ENCODE measurements at places on chromosomes 2 and 18.

GRCh38 chr2:236178890-236179235 is 10.7 kb upstream of the GBX2 start:
- no peak for DNase-seq

DNA sequence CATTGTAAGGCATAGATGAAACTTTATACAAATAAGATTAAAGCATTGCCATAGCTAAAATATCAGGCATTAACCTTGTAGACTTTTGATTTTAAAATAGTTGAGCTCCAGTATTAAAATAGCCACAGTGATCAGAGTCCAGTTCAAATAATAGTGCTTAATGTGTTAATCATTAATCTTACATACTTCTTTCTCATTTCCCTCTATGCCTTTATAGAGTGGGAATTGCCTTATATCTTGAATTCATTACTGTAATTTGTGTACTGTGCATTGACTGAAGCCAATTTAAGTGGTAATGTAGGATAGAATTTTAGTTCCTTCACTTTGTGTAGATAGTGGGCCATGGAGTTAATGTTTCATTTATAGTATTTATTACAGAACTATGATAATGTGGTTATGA is 549.2 kb upstream of the VWC2L start:
- DNase-seq = no peak

DNA sequence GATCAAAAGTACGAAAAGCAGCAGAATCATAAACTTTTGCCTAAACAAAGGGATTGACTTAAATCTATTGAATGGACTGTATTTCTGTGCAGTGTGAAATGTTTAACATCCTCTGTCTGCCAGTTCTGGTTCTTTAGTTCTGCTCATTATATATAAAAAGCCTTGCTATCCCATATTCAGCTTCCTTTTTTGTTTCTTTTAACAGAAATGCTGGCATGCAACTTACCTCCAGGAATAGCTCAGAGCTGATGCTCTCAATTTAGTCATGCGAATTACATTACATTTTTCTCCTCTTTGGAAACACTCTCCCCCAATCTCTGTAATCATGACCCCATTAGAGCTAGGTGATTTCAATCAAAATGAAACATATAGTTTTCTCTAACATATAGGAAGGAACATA is 73.6 kb downstream of the SPHKAP start:
- DNase-seq = no peak

- no peak for DNase-seq
Measured at GRCh38 chr2:98846041-98846440, 90.0 kb downstream of the CRACDL start.

DNA sequence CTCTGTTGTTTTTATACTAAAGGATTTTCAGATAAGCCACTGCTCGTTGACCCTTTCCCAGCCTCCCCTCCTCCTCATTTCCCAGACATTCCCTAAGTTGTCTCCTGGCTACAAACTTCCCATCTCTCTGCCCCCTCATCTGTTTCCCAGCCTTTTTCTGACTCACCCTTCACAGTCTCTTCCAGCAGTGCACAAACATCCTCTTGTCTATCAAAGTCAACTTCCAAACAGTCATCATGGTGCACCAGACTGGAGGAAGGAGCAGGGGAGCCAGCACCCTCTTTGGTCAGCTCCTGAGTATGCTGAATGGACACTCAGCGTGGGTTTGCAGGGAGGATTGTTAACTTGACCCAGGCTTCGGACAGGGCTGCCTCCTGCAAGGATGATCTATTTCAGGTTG is 26.6 kb upstream of the SPRED2 start:
- DNase-seq = no peak

DNA sequence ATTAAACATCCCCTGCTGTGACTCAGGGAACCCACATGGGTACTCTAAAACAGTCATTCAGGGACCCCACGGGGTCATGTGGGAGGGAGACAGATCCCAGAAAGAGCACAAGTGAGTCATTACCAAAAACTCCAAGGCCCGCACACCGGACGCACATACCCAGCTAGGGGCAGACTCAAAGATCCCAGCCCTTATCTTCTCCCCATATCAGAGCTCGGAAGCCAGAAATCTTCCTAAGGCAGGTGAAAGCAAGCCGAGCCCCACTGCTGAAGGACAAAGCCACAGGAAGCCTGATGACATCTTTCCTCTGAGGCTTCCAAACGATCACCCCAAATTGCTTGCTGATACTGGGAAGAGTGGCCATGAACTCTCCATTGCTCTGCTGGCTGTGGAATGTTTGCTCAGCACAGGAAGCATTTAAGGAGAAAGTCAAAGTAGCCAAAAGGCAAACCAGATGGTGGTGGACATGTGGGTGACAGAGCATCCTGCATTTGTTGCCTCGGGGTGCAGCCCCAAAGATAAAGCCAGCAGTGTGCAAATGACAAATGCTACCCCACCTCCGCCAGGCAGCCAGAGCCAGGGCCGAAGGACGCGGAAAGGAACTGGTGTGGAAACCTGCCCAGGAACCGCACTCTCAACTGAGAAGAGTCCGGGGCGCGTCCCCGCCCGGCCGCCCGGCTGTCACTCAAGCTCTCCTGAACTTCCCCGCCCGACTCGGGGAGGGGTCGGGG is 784 bp downstream of the ACTR1B start:
- peak; percentile 91 for DNase-seq

GRCh38 chr18:13295894-13296293 is 77.3 kb downstream of the LDLRAD4 start:
- no peak for DNase-seq

DNA sequence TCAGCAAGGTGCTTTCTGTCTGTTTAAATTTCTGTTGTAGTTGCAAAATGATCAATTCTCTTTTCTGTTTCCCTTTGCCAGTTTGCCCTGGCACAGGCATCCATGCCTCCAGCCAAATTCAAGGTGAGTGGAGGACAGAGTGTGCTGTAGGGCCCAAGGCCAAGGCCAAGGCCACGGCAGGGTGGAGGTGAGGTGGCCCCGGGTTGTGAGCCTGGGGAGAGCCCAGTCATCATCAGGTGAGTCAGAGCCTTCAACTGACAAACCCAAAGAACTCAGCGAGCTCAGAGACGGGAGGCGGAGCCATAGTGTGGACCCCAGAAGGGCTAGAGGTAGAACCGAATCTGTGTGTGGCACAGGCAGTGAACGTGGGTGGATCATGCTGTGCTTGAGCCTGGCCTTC is 55.7 kb downstream of the BCL2L11 start:
- no peak for DNase-seq

GRCh38 chr18:12968115-12968514 is 20.3 kb downstream of the SEH1L start:
- DNase-seq = no peak

- no peak for DNase-seq
Measured at GRCh38 chr2:55965276-55965675, 41.7 kb upstream of the EFEMP1 start.

DNA sequence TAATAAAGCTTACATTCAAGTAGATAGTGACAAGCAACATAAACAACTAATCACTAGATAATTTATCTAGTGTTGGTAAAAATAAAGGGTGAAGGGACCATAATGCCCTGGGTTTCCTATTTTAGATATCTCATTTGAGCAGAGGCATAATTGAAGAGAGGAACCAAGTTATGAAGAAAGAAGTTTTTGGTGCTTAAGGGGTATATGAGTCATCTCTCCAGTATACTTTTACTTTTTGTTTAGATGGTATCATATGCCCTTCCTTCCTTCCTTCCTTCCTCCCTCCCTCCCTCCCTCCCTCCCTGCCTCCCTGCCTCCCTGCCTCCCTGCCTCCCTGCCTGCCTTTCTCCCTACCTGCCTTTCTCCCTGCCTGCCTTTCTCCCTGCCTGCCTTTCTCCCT is 1053.5 kb upstream of the CELF4 start:
- DNase-seq = no peak

GRCh38 chr2:32926708-32927084 is 20.1 kb upstream of the LTBP1 start:
- no peak for DNase-seq

DNA sequence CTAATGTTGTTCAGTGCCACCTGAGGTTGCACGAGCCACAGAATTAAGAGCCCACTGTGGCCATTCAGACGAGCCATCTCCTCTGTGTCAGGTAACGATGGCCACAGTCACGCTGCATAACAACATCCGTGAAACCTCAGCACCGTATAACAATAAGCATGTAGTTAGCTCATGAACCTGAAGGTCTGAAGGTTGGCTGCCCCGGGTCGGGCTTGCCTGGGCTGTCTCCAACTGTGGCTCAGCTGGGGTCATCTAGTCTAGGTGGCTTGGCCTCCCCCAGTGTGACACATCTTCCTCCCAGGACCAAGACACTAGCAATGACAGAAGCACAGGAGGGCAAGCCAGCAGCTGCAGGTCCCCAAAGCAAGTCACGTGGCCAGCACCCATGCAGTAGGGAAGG is 258.0 kb downstream of the GLI2 start:
- DNase-seq = no peak

DNA sequence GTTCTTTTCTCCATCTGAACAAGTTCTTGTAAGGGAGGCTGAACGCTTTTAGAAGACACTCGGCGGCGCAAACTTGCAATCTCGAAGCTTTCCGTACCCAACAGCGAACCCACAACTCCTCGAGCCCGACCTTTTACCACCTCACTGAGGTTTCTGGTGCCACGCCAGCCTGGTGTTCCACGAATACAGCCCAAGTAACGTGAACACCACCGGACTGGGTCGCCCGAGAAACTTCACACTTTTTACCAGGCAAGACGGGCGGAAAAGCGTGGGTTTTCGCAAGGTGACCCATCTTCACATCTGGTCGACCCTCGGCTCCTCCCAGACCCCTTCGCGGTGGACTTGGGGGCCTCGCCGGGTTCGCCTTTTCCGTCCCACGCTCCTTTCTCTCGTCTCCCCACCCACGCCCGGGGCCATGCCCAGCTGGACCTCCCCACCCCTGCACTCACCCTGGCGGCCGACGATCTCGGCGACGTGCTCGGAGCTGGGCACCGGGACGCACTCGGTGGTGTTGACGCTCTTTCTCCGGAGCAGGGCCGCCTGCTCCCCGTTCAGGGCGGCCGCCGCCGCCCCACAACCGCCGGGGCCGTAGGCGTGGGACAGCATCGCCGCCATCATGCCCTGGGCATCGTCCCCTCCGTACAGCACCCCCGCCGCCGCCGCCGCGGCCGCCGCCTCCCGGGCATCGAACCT is 1.2 kb downstream of the MEX3C start:
- DNase-seq = peak; percentile 68

DNA sequence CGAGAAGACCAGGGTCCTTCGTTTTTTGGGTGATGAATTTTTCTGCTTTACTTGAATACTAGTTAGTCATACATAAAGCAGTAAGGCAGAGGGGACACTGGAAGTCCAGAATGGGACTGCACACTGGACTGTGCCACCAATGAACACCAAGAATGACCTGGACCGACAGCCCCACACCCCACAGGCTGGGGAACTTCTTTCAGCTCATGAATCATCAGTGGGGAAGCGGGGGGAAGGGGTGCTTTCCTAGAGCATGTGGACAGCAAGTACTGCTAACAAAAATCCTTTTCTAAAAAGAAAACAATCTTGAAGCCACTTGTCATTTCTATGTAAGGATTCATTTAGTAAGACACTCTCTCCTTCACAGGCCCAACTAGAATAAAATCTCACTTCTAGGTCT is 86.0 kb downstream of the DTNB start:
- DNase-seq = peak; percentile 26

- DNase-seq = no peak
Measured at GRCh38 chr2:177329064-177329463, 63.5 kb upstream of the AGPS start.

- DNase-seq = peak; percentile 32
Measured at GRCh38 chr2:148602885-148603561, 41.5 kb upstream of the EPC2 start.

DNA sequence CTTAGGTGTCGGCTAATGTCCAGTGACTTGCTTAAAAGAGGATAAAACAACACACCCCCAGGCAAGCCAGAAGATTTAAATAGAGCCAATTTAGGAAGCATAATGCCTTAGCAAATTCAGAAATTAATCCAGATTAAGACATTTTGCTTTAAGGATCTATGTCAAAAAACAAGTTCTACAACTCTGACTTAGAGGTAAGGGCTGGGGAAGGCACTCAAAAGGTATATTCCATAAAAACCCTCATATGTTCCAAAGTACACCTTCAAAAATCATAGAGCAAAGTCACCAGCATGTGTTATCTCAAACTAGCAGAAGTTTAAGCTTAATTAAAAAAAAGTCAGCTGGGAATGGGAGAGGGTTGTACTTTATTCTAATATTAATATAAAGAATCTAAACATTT is 206.4 kb downstream of the NOL4 start:
- no peak for DNase-seq

DNA sequence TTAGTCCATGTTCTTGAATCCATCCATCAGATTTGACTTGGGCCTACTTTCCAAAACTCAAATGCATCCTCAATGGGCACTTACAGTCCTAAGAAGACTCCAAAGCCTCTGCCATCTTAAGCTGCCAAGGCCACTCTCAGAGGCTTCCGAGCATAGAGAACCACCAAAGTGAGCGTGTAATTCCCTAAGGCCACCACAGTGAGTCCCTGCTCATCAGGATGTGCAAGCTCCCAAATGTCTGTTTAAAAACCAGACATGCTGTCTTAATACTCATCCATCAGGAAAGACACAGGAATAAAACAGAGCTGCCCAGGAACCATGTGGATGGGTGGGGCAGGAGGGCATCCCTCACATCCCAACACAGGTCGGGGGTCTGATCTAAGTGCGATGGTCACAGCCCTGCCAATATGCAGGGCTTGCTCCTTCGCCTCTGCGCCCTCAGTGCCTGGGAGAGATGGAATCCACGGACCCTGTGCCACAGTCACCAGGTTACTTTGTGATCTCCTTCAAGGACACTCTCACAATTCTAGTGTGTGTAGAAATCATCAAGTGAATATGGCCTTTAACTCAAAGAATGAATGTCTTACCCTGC is 80.4 kb downstream of the POLR1A start:
- DNase-seq = no peak

DNA sequence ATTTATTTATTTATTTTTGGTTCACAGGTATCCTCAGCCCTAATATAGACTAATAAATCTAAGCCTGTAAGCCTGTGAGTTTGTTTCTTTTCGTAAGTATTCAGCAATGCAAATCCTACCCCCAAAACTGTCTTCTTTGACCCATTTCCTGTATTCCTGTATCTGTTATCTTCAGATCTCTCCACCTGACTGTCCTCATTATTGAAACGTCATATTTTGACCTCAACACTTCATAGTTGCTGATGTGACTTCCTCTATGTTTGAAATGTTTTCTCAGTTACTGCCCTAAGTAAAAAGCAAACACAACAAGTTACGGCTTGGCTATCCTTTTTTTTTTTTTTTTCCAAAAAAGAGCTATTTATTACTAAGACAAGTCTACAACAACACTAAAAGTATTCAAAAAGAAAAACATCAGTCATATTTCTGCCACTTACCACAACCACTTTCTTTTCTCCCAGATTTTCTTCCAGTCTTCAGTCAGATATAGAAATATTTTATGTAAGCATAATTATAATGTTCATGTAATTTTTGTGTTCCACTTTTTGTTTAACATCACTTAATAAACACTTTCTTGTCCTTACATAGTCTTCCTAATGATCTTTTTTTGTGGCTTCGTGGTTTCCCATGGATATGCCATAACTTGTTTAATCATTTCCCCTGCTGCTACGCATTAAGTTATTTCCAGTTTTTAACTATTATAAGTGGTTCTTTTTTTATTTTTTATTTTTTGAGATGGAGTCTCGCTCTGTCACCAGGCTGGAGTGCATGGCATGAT is 45.0 kb upstream of the EML4 start:
- DNase-seq = no peak

All from stimulated activated naive CD8-positive, alpha-beta T cell treated with anti-CD3 and anti-CD28 coated beads, Interleukin-15, amount 100 ng/mL, for 72 hours (primary cell).